NCI-H446 treated with DMSO at 0.1 percent for 48 hours (cell line): ENCODE measurements at places on chromosomes 16 and 17.
A peak's percentile ranks its signal among the peaks of the same experiment; 100 is the strongest.

GRCh38 chr16:84930298-84931106 is 80.8 kb downstream of the ZDHHC7 start:
- no peak for DNase-seq

- DNase-seq = no peak
Measured at GRCh38 chr16:87608400-87608985, 6.2 kb downstream of the JPH3 start.

DNA sequence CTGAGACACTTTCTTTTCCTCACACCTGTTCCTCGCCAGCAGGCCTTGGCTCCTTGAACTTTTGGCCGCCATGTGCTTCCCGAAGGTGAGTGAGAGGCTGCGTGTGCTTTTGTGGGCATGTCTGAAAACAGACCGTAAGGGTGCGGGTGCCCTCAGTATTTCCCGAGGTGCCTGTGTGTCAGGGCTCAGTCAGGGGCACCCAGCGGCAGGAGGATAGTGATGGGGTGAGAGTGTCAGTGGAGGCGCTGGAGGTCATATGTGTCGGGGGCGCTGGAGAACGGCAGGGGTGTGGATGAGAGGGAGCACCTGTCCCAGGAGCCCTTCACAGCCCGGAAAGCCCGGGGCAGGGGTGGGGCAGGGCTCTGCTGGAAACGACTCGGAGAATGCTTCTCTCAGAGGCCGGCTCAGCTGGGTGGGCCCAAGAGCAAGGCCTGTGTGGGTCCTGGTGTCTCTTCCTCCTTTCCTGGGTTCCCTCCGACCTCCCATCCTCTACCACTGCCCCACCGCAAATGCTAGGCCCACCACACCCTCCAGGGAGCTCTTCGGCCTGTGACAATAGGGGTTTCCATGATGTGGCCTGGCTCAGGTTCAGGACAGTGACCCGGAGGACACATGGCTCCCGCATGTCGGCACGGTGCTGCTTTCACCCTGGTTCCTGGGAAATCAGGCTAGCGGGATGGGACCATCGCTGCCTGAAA is 451 bp downstream of the IL32 start:
- DNase-seq = no peak

GRCh38 chr17:73043686-73044581 is 48.6 kb downstream of the SLC39A11 start:
- DNase-seq = peak; percentile 33

- no peak for DNase-seq
Measured at GRCh38 chr16:27595475-27595874, 45.5 kb downstream of the KATNIP start.

GRCh38 chr16:888901-889570 is 81.7 kb downstream of the LMF1 start:
- no peak for DNase-seq

DNA sequence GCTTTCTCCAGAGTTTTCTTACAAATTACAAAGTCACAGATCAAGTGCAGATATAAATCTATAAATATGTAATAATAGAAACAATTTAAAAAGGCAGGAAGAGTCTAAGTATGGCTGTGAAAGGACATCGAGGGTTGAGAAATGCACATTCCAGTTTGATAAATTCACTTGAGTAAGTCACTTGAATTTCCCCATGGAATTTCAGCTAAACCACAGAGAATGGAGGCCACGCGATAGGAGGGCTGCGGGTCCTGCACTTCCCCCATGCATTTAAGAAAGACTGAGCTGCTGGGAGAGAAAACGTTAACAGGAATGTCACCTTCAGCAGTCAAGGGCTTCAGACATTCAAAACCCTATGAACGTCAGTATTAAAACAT is 6.1 kb upstream of the MXRA7 start:
- no peak for DNase-seq
